ENCODE measurements at places on chromosomes 2 and 18. TPM values are rescaled to one million over a fixed set of nuclear protein-coding genes. Genes with fewer than 3 reads are reported as not detected.

The CD226 gene
- total RNA-seq = 0.15 TPM

The TNFAIP6 gene
- 1.2 TPM for total RNA-seq

The RAD51AP2 gene
- not detected for total RNA-seq

The C2orf66 gene
- total RNA-seq = 0.11 TPM

The CHPF gene
- total RNA-seq = 30.9 TPM

The SUCLG1 gene
- total RNA-seq = 89.1 TPM

Data from A549 treated with ZK216348 at 1 μM for 4 hours (cell line).